NCI-H1417 treated with DMSO at 0.1 percent for 48 hours (cell line): ENCODE measurements at places on chromosomes 2 and 18.

DNA sequence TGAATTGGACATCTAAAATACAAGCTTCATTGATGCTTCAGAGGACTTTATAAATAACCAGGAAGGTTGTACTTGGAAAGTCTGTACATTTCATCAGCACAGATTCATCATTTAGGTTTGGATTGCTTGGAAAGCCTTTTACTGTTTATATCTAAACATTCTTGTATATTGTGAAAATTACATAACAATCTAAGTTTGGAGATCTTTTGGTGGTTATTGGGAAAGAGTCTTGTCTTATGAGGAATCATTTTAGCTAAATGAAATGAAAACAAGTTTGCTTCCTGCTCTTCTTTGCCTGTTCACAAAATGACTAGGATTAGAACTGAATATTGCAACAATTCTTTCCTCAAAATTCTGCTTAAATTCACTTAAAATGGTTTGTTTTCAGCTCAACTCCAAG, 79.3 kb downstream of the ABI2 start:
- DNase-seq, result no peak

DNA sequence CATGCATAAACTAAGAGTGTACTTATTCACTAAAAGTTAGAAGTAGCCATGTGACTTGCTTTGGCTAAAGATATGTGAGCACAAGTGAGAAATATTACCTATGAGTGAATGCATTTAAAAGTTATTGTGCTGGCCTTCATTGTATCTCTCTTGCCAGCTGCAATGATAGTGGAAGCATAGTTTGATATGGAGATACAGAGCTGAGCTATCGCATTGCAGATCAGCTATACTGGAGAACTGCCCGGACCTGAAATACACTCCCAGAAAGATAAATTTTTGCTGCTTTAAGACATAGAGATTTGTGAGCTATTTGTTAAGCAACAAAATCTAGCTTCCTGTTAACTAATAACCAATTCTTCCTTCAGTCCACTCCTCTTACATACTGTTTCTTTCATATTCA, 571.1 kb downstream of the CPS1 start:
- no peak for DNase-seq

DNA sequence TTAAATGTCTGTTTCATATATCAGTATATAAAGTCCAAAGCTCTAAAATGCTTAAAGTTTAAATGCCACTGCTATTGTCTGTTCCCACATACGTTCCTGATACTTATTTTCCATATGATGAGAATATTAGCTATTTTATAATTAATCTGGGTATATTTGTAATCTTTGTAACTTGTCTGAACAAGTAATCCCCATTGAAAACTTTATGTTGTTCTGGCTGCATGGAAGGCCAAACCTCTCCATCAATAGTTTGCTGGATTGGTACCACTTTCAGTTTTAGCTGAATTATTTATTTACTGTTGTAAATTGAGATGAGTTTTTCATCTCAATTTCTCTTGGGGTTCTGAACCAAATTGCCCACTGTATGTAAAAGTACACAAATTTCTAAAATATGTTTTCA, 1.5 kb downstream of the MBD5 start:
- DNase-seq, result no peak

DNA sequence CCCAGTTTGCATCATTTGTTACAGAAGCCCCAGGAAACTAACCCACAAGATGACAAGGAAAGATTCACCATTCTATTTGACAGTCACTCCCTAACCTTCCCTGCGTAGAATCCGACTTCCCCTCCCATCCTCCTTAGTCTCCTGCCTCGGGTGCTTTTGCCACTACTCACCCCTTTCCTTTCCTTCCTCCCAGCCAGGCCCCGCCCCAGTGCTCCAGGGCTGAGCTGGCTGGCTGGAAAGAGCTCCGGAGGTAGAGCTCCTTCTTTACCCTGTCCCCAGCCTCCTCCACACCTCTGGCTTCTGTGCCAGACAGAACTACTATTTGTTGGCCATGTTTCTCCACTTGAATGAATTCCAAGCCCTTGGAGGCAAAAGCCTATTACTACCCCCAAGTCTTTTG, 317.6 kb upstream of the NCKAP5 start:
- DNase-seq, result no peak
